DMS 273 treated with DMSO at 0.1 percent for 48 hours (cell line): ENCODE measurements at places on chromosomes 1 and 21.

DNA sequence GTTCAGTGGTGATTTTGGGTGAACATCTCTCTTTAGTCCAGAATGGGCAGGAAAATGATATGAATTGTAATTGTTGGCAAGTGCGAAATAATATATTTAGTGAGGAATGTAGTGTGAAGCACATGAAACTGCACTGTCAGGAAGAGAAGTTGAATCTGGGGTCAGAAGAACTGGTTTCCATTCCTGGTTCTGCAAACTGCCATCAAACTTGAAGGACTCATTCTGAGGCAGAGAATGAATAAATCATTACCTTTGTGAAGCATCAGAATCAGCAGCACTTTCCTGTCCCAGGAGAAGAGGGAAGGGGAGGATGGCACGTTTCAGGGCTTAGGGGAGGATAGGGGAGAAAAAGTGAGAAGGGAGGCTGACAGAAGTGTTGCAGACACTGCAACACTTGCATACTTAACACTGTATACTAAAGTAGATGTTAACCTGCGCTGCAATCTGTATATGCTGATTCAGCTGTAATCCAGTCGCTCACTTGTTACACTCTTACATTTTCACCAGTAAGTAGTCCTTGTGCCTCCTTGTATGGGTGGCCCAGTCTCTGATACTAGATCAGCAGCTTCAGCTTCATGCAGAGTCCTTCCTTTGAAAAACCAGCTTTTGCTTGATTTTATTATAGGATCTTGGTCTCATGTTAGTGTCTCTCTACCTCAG, 10.5 kb upstream of the RPTN start:
- no peak for DNase-seq

- DNase-seq = no peak
Measured at GRCh38 chr1:2556277-2556677, at the start of gene TNFRSF14. TNFRSF14 (plus strand) TSS chr1:2556371; CDS start chr1:2556665, 294 bp downstream.

DNA sequence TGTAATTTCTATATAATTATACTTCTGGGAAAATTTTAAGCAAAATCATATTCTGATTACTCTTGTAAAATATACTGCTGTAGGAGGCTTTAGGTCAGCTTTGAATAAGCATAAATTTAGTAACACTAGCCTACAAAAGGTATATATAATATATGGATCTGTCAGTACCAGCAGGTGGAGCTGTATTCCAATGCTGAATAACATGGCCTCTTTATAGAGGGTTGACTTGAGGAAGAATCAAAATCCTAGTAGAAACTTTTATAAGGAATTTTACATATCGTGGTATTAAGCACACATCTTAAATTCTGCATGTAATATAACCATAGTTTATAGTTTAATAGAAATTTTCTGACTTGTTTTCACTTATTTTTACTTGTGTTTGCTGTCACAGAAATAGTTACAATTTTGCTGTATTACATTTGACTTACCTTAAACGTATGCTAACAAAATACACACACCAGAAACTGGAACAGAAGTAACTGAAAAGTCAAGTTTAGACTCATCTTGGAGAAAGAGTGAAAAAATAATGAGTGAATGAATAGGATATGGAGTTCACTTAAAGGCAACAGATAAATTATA, 79.3 kb downstream of the HMCN1 start:
- peak; percentile 4 for DNase-seq

- no peak for DNase-seq
Measured at GRCh38 chr21:20647607-20648006, 350.6 kb upstream of the NCAM2 start.

- no peak for DNase-seq
Measured at GRCh38 chr1:87685311-87686135, 356.8 kb downstream of the LMO4 start.

- no peak for DNase-seq
Measured at GRCh38 chr1:38015978-38016725, 3.6 kb downstream of the UTP11 start.

DNA sequence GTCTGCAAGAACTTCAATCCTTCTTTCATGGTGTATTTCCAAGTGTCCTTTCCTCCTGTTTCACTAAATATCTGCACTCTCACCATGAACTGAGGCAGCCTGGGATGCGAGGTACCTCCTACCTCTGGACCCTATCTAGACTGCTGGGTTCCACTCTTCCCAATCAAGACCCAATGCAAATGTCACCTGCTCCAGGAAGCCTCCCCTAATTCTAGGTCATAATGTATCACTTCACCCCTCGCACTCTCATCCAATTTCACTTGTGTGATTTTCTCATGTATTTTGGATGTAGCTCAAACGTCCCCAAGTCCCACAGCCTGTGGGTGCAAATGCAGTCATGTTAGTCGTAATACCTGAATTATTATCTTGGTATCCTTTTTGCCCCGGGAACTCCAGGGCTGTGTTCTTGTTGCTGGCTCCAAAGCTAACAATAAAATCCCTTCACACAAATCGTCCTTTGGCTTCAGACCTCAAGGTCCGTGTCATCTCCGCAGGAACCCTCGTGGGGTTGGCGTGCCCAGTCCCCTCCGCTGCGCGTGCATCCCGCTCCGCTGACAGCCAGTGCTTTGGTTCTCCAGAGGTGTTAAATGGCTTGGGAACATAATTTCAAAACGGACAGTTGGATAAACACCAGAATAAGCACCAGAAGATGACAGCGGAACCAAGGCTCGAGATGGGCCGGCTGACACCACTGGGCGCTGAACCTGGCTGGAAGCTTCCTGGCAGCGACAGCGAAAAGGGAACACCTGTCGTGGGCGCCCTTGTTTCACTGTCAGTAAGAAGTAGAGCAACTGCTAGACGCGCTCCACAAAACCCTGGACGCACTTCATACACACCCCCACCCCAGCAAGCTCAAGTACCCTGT, 1.0 kb upstream of the BACH1 start:
- DNase-seq = no peak

DNA sequence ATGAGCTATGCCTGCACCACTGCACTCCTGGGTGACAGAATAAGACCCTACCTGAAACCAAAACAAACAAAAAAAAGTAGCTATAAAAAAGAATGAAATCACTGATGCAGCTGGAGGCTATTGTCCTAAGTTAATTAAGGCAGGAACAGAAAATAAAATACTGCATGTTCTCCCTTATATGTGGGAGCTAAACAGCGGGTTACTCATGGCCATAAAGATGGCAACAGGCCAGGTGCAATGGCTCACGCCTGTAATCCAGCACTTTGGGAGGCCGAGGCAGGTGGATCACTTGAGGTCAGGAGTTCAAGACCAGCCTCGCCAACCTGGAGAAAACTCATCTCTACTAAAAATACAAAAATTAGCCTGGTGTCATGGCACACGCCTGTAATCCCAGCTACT, 152.7 kb downstream of the PIK3R3 start:
- no peak for DNase-seq

- DNase-seq = no peak
Measured at GRCh38 chr1:240621249-240621648, 9.3 kb upstream of the GREM2 start.

- no peak for DNase-seq
Measured at GRCh38 chr21:42296501-42296900, 18.7 kb downstream of the TFF3 start.

DNA sequence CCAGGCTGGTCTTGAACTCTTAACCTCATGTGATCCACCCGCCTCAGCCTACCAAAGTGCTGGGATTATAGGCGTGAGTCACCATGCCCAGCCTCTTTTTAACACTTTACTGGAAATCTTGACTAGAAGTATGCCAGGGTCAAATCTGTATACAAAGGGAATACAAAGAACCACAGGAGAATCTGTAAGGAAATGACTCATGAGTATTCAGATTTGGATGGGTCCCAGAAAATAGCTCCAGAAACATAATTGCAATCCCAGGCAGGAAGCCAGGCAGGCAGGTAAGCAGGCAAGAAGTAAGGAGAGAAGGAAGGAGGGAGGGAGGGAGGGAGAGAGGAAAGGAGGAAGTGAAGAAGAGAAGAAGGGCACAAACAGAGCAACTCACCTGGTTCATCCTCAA, 22.8 kb upstream of the TIAM1 start:
- no peak for DNase-seq

- DNase-seq = no peak
Measured at GRCh38 chr1:228059634-228060457, 22.7 kb upstream of the ARF1 start.

GRCh38 chr1:233598891-233599541, 14.9 kb upstream of the KCNK1 start:
- no peak for DNase-seq

DNA sequence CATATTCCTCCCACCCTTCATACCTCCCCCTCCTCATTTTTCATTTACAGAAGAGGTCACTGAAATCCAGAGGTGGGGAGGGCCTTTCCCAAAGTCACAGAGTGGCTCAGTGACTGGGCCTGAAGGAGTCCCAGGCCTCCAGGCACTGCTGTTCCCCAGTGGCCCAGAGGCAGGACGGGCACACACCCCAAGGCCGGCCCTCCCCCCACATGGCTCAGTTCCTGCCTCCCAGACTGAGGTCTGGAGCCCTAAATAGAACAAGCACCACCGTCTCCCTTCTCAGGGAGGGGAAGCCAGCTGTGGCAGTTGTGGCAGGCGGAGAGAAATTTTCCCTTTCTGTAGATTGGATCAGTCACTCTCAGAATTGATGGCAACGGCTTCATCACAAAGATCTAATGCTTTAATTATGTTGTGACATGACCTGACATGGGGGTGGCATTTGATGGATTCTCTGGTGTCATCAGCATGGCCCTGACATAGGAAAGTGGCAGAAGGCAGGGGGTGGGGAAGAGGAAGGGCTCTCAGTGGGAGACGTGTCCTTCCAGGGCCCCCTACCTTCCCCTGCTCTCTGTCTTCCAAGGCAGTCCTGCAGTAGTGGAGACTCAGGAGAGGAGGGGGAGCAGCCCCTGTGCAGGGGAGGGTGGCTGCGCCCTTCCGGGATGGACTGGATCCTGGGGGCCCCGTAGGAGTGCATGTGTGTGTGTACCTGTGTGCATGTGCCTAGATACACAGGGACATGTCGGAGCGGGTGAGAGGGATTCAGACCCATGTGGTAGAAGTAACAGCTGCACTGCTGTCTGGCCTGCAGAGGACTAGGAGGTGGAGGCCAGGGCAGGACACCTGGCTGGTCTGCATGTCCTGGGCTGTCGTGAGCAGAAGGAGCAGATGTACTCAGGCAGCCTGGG, 41.2 kb upstream of the FOXO6 start:
- DNase-seq = peak; percentile 100

GRCh38 chr1:233990486-233990885, 86.0 kb downstream of the SLC35F3 start:
- DNase-seq = no peak

DNA sequence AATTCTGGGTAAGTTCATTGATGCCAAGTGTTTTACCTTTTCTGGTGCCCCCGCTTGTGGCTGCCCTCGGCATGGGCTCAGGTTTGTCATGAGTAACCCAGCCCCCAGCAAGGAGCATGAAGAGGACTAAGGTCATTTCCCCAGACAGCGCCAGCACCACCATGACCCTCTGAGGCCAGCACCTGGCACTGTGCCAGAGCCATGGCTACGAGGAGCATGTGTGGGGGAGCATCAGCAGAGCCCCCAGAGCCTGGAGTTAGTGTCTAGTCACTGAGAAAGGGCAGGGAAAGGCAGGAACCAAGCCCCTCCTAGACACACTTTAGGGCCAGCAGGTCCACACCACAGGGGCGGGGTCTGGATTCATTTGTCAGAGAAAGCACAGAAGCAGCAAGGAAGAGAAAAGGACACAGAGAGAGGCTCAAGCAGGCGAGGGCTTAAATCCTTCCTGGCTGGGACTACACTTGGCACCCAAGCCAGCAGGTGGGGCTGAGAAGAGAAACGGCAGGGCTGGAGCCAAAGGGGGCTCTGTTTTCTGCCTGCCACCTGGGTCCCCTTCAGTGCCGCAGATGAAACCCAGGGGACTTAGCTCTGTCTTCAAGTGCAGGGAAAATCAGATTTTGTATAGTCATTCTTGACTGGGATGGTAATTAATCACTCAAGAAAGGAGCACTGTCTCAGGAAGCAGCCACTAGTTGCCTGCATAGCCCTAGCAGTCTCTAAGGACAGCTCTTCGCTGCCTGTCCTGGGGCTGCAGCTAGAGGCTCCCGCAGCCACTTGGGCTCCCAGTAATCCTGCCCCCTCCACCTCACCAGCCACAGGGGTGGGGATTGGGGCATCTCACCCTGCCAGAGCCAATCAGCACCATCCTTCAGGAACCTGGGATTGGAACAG, 79.6 kb upstream of the ZC3H12A start:
- DNase-seq = no peak

- no peak for DNase-seq
Measured at GRCh38 chr1:40756523-40756922, 27.1 kb upstream of the KCNQ4 start.

DNA sequence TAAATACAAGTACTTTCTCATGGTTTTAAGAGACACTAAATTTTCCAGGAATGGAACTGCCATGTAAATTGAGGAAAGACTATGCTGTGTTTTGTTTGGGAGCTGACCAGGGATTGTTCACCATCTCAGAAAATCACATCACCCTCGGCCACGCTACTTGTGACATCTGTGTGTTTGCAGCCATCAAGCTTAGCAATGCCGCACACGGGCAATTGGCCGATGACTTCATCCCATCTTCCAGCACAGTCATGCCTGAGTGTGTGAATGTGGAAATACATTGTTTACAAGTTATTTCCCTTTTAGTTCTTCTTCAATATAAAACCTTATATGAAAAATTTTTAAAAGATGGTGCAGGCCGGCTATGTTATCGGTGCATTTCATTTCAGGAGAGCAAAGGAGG, 121.6 kb downstream of the GLIS1 start:
- DNase-seq = no peak

DNA sequence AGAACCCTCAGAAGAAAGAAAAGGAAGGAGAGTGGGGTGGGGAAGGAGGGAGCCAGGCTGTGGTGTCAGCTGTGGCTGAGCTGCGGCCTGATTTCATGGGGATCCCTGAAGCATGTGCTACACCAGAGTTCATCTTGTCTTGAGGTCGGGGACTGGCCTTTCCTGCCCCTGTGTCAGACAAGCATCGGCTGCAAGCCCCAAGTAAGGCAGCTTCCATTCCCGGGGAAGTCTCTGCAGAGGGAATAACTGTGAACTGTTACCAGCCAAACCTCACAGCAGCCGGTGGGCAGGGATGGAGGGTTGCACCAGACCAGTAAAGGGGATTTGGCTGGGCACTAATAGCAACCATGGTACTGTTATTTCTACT, 35.7 kb upstream of the BTG2 start:
- DNase-seq = no peak
